CD8-positive, alpha-beta memory T cell (primary cell): ENCODE measurements at places on chromosomes 2 and 18. TPM values are rescaled to one million over a fixed set of nuclear protein-coding genes. Genes with fewer than 3 reads are reported as not detected.

DNA sequence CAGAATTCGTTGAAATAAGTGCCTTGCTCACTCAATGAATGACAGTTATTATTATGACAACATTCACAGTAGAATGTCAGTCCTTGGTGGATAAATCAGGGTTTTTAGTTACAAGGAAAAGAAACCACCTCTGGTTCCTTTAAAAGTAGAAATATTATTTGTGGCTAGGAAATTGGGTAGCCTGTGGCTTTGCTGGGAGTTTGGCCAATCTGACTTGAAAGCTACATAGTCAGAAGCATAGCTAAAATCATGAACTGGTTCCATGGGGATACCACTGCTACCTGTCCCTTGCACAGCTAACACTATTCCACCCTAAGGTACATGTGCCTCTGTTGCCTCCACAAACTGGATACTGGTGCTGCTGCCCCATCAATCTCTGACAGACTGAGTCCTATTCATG is 12.8 kb upstream of the SMCHD1 start:
- DNase-seq, result no peak

DNA sequence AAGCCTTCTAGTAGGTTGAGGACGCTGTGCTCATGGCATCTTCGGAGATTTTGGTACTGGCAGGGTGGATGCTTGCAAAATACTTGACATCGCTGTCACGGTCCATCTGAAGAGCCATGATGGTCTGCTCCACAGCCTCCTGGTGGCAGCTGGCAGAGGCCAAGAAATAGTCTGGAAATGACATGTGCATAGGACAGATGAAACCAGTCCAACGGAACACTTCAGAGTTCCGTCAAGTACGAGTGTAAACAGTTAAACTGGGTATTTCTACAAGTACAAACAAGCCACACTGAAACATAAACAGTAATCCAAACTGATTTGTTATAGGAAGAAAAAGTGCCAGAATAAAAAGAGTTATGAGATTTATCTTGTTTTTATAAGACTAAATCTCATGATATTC is 66.6 kb downstream of the PPP4R1 start:
- DNase-seq, result no peak

GRCh38 chr2:216632952-216633615 is at the start of gene IGFBP2:
IGFBP2 (plus strand) TSS chr2:216633420; CDS start chr2:216633524, 104 bp downstream.
- DNase-seq, result no peak

GRCh38 chr18:21636769-21637168 is 24.7 kb downstream of the SNRPD1 start:
- no peak for DNase-seq

- DNase-seq, result no peak
Observed at GRCh38 chr18:54641734-54642133, 50.7 kb downstream of the DYNAP start.

DNA sequence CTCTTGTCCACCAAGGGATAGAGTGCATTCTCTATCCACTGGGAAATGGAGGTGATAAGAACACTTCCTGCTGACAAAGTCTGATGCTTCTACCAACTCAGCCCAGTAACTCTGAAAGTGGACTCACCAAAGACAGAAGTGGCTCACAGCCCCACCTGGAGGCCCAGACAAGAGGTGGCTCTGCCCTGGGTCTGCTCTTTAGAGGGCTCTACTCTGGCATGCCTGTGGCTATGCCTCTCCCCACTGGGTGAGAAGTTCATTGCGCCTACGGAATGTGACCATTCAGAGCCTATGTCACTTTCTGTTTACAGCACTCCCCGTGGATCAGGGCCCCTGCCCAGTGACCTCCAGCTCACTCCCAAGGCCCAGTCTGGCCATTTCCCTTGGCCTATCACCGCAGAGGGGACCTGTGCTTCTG is 13.5 kb upstream of the XDH start:
- no peak for DNase-seq

DNA sequence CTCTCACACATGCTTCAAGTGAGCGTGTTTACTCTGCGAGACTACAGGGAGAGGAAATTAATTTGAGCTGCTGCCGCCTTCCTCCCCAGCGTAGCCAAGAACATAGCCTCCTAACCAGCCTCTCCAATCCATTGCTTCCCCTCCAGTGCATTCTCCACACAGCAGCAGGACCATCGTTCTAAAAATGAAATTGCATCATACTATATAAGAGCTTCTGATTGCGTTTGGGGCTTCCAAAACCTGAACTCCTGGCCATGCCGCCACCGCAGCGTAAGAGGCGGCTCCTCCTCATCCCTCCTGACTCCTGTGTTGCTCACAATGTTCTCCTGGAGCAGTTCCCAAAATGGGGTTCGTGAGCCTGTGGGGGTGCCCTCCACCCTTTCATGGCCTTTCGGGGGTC is 142.1 kb downstream of the MYT1L start:
- DNase-seq, result no peak

DNA sequence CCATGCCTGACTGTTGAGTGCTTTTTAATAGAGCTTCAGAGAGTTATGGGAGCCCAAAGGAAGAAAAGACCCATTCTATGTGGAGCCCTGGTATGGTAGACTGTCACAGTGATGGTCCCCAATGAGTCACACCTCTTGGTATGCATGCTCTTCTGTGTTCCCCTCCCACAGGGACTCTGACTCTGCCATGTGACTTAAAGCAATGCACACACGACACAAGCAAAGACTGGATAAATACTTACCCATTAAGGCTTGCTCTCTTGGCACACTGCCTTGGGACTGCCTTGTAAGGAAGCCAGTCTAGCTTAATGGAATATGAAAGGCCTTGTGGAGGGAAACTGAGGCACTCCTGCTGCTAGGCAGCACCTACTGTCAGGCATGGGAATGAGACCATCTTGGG is 16.7 kb upstream of the DTNB start:
- DNase-seq, result no peak

Gene ALLC
- not detected for total RNA-seq

Gene RAB6C
- 0.09 TPM for total RNA-seq

Gene TXNDC2
- not detected for total RNA-seq
